Stimulated activated CD4-positive, alpha-beta T cell treated with anti-CD3 and anti-CD28 coated beads, Interleukin-15, amount 100 ng/mL, for 48 hours (primary cell): ENCODE measurements at places on chromosomes 6 and 20.

DNA sequence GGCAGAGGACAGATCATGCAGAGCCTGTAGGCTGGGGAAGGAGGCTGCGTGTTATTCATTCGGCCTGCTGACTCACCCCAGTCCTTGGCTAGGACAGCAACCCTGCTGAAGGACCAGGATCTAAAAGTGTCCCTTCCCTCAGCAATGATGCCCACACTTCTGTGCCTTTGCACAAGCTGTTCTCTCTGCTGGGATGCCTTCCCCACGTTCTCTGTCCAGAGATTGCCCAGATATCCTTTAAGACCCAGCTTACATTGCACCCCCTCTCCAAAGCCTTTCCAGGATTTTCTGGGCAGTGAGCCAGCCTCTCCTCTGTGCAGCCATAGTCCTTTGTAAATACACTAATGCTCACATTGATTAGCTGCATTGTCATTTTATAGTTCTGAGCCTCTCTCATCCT, 99.3 kb upstream of the CHD6 start:
- no peak for DNase-seq

DNA sequence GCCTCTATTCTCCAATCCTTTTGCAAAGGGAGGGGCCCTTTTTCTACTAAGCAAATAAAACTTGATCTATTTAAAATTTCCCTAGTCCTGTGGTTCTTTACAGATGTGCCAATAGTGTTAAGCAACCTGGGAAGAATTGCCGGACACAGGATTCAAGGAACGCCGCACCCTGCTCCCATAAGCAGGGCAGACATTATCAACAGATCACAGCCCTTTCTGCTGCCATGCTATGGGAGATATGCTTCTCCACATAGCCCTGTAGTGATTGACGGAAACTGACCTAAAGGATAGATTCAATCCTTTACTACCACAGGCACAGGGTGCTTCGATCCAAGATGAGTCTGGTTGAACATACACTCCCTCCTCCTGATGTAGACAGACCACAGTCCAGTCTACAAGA, 118.4 kb upstream of the TRAF3IP2 start:
- DNase-seq = no peak

DNA sequence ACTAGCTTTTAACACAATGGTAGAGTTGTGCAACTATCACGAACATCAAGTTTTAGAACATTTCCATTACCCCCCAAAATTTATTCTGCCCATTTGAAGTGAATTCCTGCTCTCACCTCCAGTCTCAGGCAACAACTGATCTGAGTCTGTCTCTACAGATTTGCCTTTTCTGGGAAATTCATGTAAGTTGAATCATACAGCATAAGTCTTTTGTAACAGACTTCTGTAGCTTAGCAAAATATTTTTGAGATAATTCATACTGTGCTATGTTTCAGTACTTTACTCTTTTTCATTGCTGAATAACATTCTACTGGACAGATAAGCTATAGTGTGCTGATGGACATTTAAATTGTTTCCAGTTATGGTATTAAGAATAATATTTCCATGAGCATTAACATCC, 447.3 kb upstream of the GJE1 start:
- DNase-seq = no peak

- DNase-seq = no peak
Measured at GRCh38 chr6:159645640-159646039, 47.4 kb downstream of the SOD2 start.

DNA sequence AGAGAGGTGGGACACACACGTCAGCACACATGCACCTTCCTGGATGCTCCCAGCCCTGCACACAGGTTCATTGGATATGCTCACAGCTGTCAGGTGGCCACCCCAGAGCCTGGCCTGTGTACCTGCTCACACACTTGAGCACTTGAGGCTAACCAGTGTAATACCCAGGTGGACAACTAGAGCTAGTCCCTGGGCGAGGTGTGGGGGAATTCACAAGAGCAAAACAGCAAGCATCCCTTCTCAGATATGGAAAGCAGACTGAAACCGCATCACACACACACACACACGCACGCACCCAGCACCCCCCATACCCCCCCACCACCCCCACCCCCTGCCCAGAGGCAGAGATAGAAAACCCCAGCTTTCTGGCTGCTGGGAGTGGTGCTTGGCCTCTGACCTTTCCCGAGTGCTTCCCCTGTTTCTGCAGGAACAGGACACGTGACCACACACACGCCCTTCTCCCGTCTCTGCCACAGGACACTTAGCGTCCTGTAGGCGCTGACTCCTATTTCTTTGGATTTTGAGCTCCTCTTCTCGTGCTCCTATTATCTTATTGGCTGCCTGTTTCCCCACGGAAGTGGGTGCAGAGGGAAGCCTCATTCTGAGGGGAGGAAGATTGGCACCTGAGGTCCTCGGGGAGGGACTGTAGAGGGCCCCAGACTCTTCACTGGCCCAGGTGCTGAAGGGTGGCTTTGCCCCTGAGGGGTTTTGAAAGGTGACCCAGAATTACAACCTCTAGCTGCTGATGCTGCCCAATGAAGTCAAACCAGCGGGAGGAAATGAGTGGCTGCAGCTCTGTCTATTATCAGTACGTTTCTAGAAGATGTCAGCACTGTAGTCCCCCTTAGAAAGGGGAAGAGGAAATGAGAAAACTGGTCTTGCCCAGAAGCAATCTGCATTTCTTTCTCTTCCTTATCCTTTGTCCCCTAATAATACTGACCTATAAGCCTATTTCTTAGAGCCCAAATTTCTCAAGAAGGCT, 65.8 kb downstream of the SYTL3 start:
- no peak for DNase-seq

GRCh38 chr20:25005661-25006060, 13.1 kb upstream of the APMAP start:
- DNase-seq = no peak

- no peak for DNase-seq
Measured at GRCh38 chr6:25042536-25042935, 106.8 kb upstream of the RIPOR2 start.

DNA sequence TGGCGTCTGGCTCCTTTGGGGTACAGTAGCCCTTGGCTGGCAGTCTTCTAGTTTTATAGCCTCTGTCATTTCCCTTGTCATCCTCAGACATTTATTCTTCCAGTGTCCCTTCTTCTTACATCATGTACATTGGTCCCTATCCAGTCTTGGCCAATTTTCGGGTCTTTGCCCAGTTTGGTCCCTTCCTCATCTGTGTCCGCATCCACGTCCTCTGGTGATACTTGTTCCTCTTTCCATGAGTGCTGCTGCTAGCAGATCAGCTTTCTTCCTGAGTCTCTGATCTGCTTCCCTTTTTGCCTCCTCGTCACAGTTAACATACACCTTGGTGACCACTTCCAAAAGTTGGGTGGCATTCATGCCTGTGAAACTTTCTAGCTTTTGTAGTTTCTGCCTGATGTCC, 86.2 kb upstream of the GPR6 start:
- no peak for DNase-seq

DNA sequence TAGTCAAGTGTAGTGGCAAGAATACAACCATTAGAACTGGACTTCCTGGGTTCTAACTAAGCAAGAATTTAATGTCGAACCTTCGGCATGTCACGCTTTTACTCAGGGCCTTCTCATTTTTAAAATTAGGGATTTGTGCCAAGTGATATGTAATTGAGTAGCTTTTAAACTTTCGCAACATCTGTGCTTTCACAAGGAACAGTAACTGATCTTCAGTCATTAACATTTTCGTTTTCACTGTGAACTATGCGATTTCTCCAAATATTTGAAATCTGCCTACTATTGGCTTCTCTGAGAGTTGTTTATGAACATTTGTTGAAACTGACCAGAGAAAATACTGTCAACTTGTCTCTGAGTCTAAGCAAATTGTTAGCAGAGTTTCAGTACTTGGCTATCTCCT, 27.6 kb downstream of the GRM1 start:
- no peak for DNase-seq

DNA sequence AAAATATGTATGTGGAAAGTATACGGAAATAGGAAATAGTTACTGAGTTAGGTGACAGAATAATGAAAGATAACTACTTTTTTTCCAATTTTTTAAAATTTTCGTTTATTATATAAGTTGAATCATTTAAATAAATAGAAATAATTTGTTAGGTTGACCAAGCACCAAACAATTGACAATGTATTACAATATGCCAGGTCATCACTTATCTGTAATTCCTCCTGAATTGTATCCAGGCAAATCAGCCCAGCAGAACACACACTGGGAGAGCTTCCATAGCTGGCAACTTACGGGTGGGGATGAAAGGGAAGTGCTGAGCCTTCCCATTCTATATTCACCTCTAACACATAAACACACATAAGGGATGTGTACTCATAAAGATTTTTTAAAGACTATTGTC, 40.7 kb downstream of the FAXC start:
- no peak for DNase-seq

- peak; percentile 40 for DNase-seq
Measured at GRCh38 chr6:35294308-35294945, 3.2 kb upstream of the DEF6 start.

- DNase-seq = no peak
Measured at GRCh38 chr6:160804639-160805038, 102.6 kb downstream of the PLG start.

- no peak for DNase-seq
Measured at GRCh38 chr6:137874204-137875057, 7.4 kb downstream of the TNFAIP3 start.

GRCh38 chr6:29501106-29501505, 13.3 kb upstream of the MAS1L start:
- no peak for DNase-seq

- DNase-seq = no peak
Measured at GRCh38 chr6:19472153-19472552, 365.0 kb upstream of the ID4 start.

- DNase-seq = no peak
Measured at GRCh38 chr6:4313044-4313686, 177.8 kb upstream of the ECI2 start.

DNA sequence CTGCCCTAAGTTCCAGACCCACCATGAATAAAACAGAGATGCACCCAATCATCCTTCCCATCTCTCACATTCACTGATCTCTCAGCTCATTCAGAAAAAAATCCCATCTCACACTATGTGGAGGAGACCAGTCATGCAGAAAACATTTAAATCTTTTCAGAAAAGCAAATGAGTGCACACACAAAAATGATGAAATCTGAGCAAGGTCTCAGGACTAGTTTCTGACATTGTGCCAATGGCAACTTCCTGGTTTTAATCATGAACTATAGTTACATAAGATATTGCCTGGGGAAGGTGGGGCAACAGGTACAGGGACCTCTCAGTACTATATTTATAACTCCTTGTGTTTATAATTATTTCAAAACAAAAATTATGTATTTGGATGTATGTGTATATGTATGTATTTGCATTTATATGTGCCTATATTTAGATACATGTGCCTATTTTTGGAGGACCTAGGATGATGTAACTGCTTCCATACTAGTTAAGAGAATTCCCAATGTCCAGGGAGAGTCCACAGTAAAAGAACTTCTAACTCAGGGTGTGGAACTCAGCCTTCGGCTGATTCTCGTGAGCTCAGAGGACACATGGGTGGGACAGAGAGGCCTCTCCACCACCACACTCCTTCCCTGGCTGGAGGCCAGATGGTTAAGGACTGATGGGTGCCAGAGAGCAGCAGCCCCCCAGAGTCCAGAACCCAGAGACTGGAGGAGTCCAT, 71.7 kb upstream of the MAP3K4 start:
- DNase-seq = no peak

- DNase-seq = no peak
Measured at GRCh38 chr6:12767016-12767415, 50.4 kb downstream of the PHACTR1 start.

DNA sequence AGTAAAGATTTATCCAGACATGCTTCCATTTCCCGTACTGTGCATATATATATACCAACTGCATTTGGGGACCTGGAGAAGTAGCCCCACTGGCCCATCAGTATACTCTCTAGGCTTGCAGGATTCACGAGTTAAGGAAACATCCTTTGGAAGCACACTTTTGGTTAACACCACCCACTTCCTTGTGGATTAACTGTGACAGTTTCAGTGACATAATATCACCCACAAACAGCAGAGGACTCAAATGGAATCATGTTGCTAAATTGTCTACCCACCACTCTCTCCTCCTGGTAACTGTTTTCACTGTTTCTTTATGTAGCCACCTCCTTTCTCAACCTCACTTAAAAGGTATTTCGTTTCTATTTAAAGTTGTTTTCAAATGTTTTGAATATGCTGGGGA, 55.0 kb downstream of the PROKR2 start:
- DNase-seq = no peak

- DNase-seq = no peak
Measured at GRCh38 chr6:30507849-30508827, 18.8 kb downstream of the HLA-E start.

DNA sequence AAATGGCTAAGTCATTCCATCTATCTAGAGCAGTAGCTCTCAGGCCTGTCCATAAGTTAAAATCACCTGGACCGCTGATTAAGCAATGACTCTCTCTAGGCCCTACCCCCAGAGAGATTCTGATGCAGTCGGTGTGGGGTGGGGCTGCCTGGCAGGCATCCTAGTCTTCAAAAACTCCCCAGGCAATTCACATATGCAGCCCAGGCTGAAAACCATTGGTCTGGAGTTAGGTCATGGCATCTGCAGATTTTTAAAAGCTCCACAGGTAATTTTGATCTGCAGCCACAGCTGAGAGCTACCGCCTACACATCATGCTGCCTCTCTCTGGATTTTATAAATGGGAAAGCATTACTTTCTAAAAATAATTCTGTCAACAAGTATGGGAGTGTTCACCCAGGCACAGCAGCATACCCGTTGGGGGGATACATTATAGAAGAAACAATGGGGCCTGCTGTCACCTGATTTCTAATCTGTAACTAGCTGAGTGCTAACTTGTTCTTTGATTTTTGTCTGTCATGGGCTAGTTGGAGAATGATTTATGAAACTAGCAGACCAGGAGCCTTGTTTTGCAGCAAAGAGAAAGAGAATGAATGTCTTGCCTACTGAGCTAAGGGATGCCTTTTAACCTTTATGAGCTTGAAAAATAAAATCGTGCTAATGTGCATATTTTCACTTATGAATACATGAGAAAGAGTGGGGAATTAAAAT, 44.1 kb upstream of the ATXN1 start:
- DNase-seq = no peak

DNA sequence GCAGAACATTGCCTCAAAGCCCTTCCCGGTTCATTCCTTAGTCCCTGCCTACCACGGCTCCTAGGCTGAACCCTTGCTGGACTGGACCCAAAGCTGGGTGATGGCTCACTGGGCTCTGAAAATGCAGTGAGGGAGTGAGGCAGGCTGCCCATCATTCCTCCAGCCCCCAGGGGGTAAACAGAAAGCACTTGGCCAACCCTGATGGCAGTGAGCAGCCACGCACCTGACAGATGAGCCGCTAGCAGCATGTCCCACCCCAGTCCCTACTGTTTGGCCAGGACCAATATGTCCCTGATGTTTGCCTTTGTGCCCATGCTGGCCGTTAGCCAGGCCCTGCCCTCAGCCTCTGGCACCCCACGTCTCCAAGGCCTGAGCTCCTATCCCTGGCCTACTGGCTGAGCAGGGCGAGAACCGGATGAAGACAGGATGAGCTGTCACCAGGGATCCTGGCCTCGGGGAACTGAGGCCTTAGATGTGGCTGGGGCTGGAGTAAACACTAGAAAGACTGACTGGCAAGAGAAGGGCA, 19.4 kb upstream of the BAK1 start:
- DNase-seq = no peak
